Common myeloid progenitor, CD34-positive (primary cell): ENCODE measurements at places on chromosomes 6 and 20.
A peak's percentile ranks its signal among the peaks of the same experiment; 100 is the strongest.

- DNase-seq = no peak
These were observed 20.2 kb downstream of the PRPH2 start for GRCh38 chr6:42702200-42702599.

DNA sequence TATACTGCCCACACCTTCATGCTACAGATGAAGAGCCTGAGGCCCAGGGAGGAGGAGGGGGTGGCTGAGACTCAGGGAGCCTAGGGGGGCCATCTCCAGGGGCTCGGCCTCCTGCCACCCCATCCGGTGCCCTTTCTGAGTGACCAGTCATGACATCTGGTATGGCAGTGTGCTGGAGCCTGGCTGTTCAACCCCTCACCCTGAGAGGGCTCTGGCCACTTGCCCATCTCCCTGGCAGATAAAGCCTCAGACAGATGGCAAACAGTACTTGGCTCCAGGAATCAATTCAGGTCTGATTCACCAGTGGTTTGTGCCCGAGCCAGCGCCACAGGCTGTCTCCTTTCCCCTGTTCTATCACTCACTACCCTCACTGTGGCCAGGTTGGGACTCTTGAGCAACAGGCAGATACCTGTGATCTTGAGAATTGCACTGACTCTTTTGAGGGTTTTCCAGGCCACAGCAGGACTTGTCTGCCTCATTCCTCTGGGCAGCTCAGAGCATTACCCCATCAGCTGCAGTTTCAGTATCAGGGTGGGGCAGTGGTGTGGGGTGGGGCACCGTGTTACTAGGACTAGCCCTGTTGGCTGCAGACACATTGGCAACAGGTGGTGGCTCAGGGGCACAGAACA lies 22.8 kb downstream of the SRSF3 start:
- DNase-seq = no peak

- no peak for DNase-seq
These were observed 151.4 kb downstream of the CEBPB start for GRCh38 chr20:50341880-50342637.

DNA sequence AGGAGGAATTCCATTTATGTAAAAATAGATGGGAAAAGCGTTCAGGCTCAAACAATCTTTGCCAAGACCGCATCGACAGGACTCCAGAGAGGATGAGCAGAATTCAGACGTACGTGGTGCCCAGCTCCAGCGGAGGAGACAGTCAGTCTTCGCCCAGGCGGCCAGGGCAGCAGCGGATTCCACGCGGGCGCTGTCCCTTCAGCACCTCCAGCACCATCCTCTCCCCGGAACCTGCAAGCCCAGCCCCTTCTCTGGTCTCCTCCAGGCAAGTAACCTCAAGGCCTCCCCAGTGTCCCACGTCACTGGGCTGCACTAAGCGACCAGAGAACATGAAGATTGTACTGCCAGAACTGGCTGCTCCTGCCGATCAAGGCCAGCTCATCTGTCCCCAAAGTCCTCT lies 2.8 kb upstream of the KCNQ2 start:
- DNase-seq = peak; percentile 63

DNA sequence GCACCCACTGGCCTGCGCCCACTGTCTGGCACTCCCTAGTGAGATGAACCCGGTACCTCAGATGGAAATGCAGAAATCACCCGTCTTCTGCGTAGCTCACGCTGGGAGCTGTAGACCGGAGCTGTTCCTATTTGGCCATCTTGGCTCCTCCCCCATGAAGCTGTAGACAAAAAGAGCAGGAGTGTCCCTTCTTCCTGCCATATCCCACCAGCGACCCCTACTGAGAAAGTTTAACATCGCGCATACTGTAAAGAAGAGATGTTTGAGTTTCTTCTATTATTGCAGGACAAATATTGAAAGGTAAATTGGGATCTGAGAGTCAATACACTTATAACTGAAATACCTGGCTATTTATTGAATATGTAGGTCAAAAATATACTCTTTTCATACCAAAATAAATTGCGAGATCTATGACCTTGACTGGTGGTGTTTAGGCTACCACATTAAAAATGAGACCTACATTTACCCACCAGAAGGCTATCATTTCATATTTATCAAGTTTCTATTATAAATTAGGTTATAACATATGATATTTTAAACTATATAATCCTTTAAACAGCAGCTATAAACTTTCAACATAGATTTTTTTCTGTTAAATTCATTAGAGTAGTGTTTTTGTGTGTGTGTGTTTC lies 586.3 kb downstream of the HTR1B start:
- DNase-seq = peak; percentile 61

GRCh38 chr6:19261642-19262041 lies 575.5 kb upstream of the ID4 start:
- DNase-seq = no peak

DNA sequence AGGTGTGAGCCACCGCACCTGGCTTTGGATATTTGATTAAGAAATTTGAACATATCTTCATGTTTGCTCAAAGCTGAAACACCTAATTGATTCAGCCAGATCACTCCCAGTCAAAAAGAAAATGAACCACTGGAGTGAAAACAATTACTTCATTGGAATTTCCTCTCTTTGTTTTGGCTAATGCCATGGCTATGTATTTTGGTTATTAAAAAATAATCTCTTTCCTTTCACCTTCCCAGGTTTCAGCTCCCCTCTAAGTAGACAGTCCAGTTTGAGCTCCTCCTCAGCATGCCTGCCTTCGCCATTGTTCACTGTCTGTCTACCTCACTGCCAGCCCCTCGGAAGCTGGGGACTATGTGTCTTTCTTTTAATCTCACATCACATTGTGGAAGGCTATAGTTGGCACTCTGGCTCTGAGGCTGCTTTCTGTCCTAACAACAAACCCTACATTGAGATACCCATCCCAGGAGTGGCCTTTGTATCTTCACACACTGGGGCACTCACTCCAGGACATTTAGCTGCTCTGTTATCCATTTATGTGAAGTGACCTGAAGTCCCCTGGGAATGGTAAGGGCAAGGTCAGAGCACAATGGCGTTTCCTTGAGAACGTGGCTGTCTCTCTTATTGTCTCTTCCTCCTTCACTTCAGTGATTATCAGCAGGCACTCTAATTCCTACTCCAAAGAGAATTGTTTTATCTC lies 764.0 kb upstream of the CITED2 start:
- no peak for DNase-seq

GRCh38 chr20:59255256-59255655 lies 45.2 kb upstream of the EDN3 start:
- no peak for DNase-seq

DNA sequence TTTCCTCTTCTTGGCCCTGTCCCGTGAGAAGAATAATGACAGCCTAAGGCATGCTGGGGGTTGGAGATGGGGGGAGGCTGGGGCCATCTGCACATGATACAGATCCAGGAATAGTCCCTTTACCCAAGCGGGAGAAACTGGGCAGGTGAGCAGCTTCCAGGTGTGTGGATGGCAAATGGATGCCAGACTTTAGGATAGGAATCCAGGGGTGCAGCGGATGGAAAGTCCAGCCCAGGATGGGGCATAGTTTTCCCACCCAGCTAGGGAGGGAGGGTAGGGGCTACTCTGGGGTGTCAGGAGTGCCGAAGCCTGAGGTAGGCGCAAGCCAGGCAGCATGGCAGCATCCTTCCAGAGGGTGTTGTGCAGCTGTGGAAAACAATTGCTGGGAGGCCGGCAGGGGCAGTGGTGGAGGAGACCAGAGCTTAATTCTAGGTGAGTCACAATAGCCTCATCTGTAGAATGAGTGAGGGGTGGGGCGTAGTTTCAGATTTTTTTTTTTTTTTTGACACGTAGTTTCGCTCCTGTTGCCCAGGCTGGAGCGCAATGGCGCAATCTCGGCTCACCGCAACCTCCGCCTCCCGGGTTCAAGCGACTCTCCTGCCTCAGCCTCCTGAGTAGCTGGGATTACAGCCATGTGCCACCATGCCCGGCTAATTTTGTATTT lies 15.4 kb upstream of the FAM110A start:
- no peak for DNase-seq

- DNase-seq = no peak
These were observed 7.3 kb downstream of the STK38 start for GRCh38 chr6:36539814-36540568.

DNA sequence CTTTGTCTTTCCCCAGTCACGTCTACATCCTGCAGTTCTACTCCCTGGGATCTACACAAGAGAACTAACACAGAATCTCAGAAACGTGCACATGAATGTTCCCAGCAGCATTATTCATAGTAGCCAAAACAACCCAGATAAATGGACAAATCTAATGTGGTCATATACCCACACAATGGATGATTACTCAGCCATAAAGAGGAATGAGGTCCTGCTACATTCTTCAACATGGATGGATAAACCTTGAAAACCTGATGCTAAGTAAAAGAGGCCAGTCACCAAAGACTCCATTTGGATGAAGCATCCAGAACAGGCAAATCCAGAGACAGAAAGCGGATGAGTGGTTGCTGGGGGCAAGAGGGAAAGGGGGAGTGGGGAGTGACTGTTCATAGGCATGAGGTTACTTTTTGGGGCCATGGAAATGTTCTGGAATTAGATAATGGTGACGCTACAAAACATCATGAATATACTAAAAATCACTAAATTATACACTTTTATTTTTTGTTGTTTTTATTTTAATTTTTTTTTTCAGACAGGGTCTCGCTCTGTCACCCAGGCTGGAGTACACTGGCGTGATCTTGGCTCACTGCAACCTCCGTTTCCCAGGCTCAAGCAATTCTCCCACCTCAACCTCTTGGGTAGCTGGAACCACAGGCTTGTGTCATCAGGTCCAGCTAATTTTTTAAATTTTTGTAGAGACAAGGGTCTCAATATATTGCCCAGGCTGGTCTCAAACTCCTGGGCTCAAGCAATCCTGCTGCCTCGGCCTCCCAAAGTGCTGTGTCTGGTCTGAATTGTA lies 50.8 kb upstream of the DSN1 start:
- DNase-seq = no peak

- DNase-seq = no peak
These were observed 71.5 kb upstream of the PLN start for GRCh38 chr6:118476551-118476950.

GRCh38 chr6:14051355-14051754 lies 66.2 kb upstream of the CD83 start:
- no peak for DNase-seq

- DNase-seq = no peak
These were observed 14.9 kb downstream of the RPF2 start for GRCh38 chr6:110996691-110997090.

- no peak for DNase-seq
These were observed 55.7 kb downstream of the FAM217A start for GRCh38 chr6:4023240-4023639.

DNA sequence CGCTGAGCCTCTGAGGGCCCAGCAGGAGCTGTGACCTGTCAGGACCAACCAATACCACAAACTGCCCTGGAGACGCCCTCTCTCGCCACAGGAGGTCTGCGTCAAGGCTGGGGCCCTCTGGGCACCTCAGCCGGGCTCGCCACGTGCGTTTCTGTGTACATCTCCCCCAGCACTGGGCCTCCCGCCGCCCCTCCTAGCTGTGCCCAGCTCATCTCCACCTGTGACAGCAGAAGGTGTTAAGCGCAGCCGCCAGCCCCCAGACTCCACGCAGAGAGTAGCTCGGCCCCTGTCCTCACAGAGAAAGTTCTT lies 91.4 kb downstream of the TAF4 start:
- no peak for DNase-seq

DNA sequence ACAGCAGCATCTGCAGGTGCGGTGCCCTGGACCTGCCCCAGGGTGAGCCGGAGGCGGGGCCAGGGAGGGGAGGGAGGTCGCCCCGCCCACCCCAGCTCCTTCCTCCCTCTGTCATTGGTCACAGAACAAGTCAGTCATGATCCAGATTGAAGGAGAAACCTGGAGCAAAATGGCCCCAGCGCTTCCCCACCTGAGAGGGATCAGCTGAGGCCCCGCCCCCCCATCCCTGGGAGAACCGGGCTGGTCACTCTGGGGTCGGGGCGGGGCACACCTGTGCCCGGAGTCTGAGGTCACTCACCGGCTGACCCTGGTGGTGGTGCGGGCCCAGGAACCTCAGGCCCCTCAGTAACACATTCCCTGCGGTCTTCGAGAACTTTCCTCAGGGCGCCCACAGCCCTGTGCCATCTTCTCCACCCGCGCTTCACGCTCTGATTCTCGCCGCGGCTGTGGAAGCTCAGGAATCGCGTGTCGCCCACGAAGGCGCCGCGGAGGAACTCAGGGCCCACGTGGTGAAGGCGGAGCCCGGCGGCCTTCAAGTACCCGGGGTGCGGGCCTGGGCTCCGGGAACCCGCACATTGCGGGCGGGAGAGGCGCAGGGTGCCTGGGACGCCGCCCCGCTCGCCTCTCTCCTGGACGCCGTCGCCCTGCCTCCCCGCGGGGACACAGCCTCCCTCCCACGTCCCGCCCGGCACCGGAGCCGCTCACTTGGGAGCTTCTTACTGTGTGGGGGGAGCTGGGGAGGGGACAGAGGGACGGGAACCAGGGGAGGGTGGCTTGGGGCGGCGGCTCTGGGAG lies 36.4 kb upstream of the HLA-C start:
- peak; percentile 71 for DNase-seq

DNA sequence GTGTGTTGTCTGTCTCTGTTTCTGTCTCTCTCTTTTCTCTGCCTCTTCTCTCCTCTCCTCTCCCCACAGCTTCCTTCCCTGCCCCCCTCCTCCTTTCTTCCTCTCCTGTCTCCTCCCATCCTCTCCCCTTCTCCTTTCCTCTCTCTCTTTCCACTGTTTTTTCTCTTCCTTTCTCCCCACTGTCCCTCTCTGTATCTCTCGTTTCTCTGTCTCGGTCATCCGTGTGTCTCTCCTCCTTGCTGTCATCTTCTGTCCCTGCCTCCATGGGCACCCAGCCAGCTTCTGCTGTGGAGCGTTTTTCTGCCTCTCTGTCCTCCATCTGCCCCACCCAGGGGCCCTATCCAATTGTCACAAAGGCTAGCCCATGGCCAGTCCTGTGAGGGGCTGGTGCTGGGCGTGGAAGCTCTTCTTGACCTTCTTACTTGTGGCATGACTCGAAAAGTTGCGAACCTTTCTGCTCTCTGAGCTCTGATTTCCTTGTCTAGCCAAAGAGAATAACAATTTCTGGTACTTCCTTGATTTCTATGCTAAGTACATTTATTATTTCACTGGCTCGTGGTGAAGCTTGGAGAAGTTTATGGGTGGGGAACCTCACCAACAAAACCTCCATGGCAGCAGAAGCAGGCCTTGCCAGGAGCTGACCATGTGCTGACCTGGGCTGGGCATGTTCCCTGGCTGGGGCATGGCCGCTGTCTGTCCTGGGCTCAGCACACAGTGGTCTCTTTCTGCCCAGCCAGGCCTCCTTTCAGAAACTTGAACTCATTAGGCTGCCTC lies 69.3 kb downstream of the CEBPB start:
- peak; percentile 48 for DNase-seq

- DNase-seq = no peak
These were observed 13.6 kb downstream of the TMEM181 start for GRCh38 chr6:158573542-158573931.

- DNase-seq = peak; percentile 83
These were observed 26.1 kb upstream of the TBC1D7 start for GRCh38 chr6:13354331-13355042.

DNA sequence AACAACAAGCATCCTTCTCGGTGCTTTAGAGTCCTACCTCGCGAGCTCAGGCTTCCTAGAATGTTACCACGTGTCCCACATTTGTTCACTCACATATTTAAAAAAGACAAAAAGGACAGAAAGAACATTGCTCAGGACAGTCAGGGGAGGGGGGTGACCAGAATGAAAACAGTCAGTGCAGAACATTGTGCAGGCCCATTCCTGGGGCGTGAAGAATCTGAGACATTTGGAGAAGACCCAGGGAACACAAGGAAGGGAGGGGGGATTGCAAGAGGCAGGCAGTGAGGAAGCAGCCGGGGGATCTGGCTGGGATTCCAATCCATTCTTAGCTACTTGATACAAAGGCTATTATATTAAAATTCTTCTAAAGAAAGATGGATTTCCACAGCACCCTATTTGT lies 270.4 kb upstream of the CITED2 start:
- DNase-seq = no peak

GRCh38 chr20:57124800-57125517 lies 141.5 kb downstream of the BMP7 start:
- no peak for DNase-seq
